Stimulated activated CD4-positive, alpha-beta T cell treated with anti-CD3 and anti-CD28 coated beads, Interleukin-15, amount 100 ng/mL, for 1 hour (primary cell): ENCODE measurements at places on chromosomes 13 and 19.

GRCh38 chr19:3547301-3547731 is 8.3 kb downstream of the TEKTIP1 start:
- DNase-seq: no peak

- no peak for DNase-seq
Measured at GRCh38 chr13:62482351-62482750, 1066.7 kb upstream of the PCDH20 start.

GRCh38 chr19:19162495-19162894 is 7.6 kb downstream of the MEF2B start:
- no peak for DNase-seq

GRCh38 chr19:4851551-4852290 is 15.7 kb downstream of the PLIN3 start:
- peak; percentile 63 for DNase-seq
